ENCODE measurements at places on chromosomes 12 and 14.
A peak's percentile ranks its signal among the peaks of the same experiment; 100 is the strongest.

DNA sequence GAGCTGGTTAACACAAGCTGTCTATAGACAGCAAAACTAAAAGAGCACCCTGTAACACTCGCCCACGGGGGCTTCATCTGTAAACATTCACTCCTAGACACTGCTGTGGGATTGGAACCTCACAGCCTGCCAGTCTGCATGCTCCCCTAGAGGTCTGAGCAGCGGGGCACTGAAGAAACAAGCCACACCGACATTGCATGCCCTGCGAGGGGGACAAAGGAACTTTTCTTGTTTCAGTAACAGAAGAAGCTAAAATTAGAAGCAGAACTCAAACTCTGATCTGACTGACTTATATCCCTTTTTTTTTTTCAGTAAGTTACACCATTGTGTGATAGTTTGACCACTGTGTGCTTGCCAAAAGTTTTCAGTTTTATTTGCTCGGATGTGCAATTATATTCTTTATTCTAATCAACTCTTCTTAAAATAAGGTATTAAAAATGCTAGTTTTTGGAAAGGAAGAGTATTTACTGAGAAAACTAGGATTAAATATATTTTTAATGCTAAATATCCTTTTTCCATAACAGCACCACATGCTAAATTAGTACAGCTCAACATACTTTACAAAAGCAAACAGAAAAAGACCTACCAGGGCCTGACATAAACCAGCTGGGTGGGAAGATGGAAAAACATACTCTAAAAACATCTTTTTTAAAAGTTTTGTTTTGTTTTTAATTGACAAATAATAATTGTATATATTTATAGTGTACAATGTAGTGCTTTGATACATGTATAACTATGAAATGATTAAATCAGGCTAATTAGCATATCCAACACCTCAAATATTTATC, 100.2 kb downstream of the EPS8 start:
- no peak for DNase-seq

DNA sequence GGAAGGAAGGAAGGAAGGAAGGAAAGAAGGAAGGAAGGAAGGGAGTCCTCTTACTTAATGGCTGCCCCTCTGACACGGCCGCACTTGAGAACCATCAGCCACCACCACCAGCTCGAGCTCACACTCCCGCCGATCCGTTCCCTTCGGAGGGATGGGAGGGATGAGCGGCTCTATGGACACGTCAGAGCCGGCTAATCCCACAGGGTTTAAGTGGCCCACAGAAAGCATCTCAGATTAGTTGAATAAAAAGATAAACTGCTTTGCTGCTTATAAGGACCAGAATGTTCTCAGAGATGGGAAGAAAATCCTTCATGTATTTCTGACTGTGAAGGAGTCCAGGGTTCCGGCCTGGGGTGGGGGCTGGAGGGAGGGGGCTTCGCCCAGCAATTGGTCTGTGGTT, 31.1 kb downstream of the PRIMA1 start:
- no peak for DNase-seq

DNA sequence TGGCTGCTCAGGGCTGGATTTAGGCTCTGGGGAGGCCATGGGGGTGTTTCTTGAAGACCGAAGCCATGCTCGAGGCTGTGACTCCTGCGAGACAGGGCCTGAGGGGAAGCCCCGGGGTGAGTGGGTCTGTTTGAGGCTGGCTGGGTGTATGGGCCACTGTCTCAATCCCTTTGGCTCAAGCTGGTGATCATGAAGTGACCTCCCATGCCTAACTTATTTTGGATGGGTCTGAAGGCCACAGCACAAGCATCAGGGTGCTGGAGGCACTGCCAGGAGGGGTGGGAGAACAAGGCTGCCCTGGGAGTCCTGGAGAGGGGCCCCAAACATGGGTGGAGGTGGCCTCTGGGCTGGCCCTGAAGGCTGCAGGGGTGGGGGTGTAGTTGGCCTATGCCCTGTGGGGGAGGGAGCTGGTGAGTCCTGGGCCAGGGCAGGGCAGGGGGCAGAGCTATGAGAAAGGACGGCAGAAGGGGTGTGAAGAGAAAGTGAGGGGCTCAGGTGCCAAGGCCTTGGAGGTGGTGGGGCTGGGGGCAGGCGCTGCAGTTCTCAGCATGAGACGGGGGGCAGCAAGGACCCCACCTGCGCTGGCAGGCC, 100.9 kb downstream of the KIF26A start:
- DNase-seq, result peak; percentile 0

DNA sequence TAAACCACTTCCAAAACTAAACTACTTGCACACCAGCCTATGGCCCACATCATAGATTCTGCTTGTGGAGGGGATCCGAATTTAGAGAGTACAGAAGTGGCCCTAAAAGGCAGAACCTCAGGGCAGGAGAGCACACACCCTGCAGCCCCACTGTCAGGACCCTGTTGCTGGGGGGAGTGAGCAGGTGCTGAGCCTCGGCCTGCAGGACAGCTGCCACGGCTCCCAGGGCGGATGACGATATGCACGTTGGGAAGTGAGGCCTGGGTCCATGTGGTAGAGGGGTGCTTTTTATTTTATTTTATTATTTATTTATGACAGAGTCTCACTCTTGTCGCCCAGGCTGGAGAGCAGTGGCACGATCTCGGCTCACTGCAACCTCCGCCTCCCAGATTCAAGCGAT, 73.5 kb downstream of the TNFAIP2 start:
- no peak for DNase-seq

DNA sequence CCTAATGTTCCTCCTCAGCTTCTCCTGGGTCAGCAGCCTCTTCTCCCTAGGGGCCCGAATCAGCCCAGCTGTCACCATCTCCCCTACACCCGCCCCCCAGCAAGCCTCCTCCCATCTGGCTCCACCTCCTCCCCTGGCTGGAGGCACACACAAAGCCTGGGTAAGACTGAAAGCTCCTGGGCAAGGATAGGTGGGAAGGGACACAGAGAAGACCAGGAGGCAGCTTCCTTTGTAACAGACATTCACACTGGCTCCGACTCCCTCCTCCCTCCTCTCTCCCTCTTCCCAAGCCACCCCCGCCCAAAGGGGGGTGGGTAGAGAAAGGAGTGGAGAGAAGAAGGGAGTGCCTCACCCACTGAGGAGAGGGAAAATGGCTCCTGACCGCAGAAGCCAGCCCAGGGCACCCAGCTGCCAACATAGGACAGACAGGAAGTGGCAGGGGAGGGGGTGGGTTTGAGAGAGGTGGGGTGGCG, 4.0 kb downstream of the CHD4 start:
- peak; percentile 23 for DNase-seq

DNA sequence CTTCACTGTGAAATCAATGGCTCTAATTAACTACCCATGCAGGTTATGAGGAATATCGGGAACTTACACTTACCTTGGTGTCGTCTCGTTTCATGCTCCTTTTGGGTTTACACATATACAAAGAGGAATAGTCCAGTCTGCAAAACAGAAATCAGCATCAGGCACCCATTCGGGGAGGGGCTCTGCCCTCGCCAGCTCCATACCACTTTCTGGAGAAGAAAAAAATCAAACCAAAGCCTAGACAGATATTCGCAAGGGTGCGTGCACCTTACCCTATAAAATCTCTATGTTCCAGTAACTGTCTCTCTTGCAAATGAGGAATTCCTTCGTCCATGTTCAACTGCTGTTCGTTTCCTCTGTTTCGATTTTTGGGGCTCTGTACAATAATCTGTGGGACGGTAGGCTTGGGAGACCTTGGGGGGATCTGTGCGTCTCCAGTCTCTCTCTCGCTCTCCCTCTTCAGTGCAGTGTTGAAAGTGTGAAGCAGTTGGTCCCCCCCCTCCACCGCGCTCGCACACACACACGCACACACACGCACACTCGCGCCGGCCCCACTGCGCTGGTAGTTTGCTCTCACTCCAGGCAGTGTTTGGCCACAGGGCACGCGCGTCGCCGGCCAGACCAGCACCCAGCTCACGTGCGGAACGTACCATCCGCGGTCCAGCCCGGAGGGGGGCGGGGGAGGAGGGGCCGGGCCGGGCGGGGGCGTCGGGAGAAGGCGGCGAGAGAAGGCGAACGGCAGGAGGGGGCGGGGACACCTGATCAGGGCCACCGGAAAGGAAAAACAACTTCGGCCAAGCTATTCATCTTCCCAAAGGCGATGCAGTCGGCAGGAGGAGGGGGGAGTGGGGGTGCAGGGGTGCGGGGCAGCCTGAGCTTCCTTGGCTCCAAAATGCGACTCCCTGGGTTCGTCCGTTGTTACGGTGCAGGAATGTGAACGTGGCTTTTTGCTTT, at the start of gene BHLHE41:
BHLHE41 (minus strand) TSS at position 592 of the 954 bp plus-strand sequence; CDS start at position 334, 258 bp downstream.
- DNase-seq, result no peak
